ENCODE measurements at places on chromosomes 1 and 21.

DNA sequence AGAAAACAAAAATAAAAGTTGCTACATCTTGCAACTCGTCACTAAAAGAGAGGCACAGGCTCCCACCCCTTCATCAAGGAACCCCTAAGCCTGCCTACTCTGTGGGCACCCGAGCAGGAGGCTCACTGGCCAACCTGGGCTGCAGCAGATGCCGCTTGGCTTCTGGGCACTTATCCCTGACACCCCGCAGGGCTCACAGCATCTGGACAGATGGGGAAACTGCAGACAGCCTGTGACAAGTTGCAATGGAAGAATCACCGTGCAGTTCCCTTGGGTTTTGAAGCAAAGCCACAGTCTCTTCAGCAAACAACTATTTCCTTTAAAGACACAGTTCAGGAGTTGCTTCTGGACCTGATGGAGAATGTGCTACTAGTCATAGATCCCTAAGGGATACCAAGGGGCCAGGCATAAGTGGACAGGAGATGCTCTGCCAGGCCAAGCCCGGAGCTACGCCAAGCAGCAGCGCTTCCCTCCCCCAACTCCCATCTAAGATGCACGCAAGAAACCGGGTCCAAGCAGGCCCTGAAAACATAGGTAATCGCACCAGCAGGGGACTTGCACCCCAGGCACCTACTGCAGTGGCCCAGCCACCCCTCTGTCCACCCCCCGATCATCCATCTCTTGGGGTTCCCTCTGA, 170.6 kb downstream of the NPHP4 start:
- no peak for DNase-seq

GRCh38 chr1:17163789-17164666, 40.9 kb upstream of the PADI1 start:
- no peak for DNase-seq

GRCh38 chr1:22365331-22366295, 86.0 kb upstream of the ZBTB40 start:
- DNase-seq, result no peak

- no peak for DNase-seq
Observed at GRCh38 chr1:232179896-232180778, 449.8 kb downstream of the SIPA1L2 start.

GRCh38 chr1:98260412-98260811, 339.6 kb upstream of the DPYD start:
- DNase-seq, result no peak

DNA sequence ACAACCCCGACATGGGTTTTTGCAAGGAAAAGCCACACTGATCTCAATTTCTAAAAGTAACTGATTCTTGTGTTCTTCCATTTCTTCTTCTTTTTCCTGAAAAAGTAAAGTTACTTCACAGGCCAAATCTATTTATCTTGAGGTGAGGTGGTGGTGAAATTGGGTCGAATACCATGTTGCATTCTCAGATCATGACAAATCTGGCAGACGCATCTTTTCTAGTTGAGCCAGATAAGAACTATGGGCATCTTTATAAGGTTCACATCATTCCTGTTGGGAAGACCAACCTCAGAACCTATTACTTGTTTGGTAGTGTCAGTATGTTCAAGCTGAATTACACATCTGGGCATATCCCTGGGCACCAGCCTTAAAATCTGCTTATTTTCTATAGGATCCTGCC, 78.6 kb upstream of the USP25 start:
- DNase-seq, result no peak

DNA sequence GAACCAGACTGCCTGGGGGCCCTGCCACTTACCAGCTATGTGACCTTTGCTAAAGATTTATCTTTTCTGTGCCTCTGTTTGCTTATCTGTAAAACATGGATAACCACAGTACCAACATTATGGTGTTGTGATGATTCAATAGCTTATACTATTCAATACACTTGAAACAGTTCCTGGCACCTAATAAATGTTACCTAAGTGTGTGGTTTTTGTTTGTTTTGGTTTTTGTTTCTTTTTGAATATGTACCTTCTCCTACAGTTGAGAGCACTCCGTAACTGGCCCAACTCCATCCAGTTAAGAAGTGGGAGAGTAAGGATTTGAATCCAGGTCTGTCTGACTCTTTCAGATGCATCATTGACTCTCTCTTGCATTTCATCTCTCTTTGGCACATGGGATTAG, 125.8 kb upstream of the C8B start:
- no peak for DNase-seq

DNA sequence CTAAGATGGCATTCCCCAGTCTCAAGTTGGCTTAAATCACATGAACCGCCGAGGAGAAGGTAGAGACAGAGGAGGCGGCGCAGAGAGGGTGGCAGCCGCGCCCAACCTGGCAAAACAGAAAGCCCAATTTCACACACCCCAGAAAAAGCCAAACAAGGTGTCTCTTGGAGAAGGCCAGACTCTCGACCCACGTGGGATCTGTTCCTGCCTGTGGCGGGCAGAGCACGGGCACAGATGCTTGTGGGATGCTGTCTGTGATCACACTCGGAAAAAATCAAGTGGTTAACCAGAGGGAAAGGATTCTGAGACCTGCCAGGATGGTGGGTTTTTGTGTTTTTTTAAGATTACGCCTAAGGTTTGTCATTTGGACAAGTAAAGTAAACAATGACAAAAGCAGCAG, 80.7 kb downstream of the MRPL37 start:
- no peak for DNase-seq

GRCh38 chr1:84402060-84402459, 3.8 kb downstream of the DNASE2B start:
- DNase-seq, result no peak

GRCh38 chr1:196609370-196609737, 1.1 kb upstream of the KCNT2 start:
- no peak for DNase-seq

DNA sequence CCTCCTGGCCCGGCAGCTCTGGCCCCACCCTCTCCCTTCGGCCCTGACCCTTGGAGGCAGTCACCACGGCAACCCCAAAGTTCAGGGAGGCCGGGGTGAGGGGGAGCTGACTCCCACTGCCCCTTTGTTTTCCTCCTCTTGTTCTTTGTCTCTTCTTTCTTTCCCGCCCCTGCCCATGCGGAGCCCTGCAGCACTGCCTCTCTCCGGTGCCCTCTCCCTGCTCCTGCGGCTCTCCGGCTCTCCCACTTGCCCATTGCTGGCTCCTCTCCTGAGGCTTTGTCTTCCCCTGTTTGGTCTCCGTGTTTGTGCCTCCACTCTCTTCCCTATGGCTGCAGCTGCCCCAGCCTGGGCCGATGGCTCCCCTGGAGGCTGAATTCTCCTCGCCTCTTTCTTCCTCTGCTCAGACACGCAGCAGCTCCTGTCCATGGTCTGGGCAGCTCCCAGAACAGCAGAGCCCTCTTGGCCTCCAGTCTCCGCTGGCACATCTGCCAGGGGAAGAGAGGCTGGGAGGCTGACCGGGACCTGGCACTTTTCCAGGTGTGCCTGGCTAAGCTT, 5.8 kb downstream of the CELSR2 start:
- DNase-seq, result no peak

GRCh38 chr1:234957330-234958065, 171.1 kb downstream of the TOMM20 start:
- DNase-seq, result no peak

- peak; percentile 62 for DNase-seq
Observed at GRCh38 chr1:227766015-227766634, 30.9 kb downstream of the SNAP47 start.

DNA sequence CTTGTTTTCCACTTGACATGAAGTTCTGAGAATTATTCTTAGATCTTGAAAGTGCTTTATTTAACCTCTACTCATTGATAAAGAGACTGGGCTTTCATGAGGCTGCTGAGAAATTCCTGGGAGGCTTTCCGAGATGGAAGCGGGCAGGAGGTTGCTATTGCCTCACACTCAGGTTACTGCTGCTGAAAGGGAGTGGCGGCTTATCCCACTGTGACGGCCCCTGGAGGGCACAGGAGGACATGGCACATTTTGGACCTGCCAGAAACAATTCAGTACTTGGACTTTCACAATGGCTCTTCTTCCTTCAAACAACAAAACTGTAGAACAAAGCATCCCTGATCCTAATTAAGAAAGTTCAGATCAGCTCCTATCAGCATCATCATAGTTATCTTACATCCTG, 16.2 kb upstream of the MARK1 start:
- no peak for DNase-seq

DNA sequence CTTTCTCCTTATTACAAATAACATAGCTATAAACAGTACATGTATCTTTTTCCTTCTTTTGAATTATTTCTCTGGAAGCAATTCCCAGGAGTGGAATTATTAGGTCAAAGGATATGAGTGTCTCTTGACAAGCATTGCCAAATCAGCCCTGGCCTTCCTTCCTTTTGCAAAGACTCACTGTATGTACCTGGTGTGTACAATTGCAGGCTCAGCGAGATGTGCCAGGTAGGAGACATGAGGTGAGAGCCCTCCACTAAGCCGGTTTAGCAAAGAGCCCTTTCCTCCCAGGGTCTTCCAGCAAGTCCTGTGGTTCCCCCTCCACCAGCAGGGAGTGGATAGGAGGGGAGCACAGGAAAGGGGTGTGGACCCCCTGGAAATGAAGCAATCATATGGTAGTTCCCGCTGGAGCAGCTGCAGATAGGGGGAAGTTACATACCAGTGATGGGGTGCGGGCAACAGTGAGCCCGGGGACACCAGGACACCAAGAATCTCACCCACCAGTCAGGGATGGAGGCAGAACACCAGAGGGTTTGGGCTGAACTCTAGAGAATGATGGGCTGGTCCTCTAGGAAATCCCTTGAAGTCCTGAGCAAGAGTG, 18.3 kb downstream of the RCSD1 start:
- DNase-seq, result no peak

DNA sequence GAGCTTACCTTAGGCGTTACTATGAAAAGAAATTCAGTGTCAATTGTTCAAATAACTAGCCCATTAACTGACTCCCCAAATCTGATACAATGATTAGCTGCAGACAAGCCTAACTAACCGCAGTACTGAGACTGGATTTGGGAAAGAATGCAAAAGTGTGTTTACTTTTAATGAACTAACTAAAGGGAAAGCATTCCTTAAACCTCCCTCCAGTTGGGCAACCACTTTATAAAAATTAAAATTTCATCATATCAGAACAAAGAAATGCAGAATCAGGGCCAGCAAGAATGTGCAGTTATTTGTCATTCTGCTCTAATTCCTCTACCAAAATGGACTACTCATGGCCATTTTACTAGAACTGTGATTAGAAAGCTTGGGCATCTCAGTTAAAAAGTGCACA, 11.7 kb upstream of the NR5A2 start:
- DNase-seq, result no peak

- DNase-seq, result no peak
Observed at GRCh38 chr1:158311066-158311465, 20.3 kb downstream of the CD1B start.

- DNase-seq, result no peak
Observed at GRCh38 chr21:46399686-46400085, 59.0 kb upstream of the DIP2A start.

DNA sequence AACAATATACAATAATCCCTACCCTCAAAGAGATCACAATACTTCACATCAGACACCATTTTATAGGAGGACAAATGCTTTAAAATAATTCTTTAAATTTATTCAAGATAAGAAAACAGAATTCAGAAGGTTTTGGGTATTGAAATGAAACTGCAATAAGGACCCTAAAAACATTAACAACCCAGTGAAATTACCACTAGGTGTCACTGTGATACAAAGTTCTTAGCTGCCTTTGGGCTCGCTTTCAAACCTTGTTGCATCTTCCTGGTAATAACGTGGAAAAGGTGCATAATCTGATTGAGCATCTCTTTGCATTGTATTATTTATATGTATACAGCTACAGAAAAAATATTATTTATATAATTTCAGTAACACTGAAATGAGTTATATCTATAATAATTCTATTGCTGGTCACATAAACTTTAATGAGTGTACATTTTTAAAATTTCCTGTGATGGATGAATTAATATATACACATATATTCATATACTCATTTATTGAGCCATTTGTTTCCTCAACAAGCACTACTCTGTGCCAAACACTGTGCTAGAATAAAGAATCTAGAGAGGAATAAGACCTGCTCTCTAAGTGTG, 185.2 kb downstream of the FAF1 start:
- DNase-seq, result no peak

DNA sequence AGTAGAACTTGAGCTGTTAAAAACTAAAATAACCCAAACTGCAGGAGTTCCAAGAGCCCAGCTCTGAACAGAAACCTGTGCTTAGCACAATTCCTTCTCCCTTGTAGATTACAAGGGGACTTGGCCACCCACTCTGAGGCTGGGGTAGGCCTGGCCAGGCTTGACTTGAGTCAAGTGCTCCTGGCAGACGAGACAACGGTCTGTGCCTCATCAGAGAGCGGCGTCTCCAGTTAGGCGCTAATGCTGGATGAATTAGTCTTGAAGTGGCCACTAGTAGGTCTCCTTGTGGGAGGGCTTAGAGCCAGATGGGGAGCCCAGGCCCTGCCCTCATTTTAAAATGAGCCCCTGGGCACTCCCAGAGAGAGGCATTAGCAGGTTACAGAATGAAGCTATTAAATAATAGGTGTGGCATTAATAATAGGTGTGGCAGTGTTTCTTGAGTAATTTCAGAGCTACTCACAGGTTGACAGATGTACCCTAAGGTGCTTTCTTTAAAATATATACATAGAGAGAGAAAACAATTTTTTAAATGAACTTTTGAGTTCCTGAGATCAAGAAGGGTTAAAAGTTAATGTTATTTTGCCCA, 1.1 kb downstream of the EEIG2 start:
- DNase-seq, result peak; percentile 22

DNA sequence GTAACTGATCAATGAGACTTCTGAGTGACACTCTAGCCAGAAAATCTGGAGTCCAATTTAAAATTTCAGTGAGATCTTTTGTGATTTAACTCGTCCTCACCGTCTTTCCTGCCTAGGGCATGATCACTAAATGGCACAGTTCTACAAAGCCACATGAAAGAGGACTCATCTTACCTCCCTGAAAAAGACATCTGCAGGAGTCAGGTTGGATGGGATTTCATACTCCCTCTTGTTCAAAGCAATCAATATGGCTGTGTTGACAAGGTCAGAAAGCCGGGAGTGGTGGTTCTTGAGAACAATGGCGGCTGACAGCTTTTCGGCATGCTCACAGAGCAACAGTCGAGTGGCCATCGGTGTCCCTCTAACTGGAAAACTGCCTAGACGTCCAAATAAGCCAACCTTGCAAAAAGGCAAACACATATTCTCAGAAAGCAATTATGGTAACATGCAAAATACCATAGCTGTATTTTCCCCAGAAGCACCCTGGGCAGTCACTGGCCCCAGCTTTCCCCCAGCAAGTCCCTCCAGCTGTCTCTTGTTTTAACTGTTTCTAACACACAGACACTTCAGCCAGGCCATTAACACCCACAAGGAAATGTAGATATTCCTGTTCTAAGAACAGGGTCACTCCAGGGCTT, 36.6 kb upstream of the ACTA1 start:
- DNase-seq, result no peak
